ENCODE measurements at places on chromosomes 1 and 21.

DNA sequence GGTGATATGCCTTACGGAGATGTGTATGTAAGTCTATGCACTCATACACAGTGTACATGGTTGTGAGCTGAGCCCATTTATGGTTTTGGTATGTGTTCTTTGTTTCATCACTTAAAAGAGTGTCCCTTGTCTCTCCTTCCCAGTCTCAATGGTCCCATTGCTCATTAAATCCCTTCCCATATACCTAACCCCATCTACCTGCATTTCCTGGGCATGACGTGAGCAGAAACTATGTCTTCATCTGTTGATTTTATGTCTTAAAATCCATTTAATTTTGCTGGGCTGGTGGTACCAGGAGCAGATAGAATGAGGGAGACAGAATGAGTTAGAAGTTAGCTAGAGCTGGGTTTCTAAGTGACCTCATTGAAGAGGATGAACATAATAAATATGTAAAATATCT is 44.8 kb downstream of the ADAMTS1 start:
- no peak for DNase-seq

DNA sequence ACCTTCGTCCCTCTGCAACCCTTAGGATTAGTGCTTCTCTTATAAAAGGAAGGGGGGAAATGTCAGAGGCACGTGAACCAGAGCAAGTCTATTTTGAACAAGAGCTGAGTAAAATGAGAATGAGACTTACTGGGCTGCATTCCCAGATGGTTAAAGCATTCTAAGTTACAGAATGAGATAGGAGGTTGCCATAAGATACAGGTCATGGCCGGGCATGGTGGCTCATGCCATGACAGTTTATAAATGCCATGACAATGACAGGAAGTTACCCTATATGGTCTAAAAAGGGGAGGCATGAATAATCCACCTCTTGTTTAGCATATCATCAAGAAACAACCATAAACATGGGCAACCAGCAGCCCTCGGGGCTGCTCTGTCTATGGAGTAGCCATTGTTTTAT is 2.5 kb upstream of the AQP10 start:
- DNase-seq: no peak

GRCh38 chr1:57086154-57086553 is 120.3 kb upstream of the C8B start:
- no peak for DNase-seq

DNA sequence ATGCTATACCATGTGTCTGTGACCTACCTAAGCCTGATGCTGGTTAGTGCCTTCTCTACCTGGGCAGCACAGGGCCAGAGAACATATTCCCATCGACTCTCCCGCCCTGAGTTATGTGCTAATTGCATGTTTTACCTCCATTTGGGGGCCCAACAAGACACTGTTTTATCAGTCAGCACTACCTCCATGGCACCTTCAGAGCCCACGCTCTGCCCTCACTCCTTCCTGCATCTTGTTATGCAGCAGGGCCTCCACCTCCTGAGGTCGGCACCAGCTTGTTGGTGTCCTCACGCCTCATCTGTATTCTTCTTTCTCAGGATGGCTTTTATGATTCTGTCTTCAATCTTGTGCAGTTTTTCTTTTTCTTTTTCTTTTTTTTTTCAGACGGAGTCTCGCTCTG is 11.9 kb downstream of the WNT9A start:
- DNase-seq: no peak

DNA sequence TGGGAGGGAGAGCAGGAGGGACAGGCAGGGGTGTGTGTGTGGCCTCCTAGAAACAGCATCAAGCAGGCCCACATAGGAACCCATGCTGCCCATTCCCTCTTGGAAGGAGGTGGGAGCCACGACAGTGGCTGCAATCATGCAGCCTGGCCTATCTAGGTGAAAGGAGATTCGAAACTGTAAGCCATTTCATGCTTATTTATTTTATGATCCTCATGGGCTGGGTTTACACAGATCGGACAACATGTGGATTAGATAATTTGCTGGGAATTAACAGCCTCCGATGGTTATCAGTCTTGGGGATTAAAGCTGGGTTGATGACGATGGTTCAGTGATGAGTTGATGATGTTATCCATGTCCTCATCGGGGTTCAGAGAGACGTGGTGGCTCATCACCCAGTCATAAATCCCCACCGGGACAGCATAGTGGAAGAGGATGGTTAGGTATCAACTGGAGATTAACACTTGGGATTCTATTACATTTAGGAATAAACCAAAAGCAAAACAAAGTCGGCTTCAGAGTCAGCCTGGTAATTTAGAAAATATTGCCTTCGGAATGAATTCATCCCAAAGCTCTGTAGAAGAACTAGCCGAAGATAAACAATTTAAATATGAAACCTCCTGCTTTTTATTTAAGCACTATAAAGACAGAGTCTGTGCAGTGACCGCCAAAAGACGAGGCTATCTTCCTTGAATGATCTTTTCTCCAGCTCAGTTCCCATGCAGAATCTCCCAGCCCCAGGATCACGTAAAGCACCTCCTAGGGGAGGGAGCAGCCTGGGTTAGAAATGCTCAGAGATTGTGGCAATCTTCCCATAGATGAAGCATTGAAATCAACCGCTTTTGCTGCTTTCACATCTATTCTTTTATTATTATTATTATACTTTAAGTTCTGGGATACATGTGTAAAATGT is 252.8 kb downstream of the FOXD2 start:
- no peak for DNase-seq

GRCh38 chr1:21165076-21165475 is 11.6 kb downstream of the EIF4G3 start:
- DNase-seq: no peak

DNA sequence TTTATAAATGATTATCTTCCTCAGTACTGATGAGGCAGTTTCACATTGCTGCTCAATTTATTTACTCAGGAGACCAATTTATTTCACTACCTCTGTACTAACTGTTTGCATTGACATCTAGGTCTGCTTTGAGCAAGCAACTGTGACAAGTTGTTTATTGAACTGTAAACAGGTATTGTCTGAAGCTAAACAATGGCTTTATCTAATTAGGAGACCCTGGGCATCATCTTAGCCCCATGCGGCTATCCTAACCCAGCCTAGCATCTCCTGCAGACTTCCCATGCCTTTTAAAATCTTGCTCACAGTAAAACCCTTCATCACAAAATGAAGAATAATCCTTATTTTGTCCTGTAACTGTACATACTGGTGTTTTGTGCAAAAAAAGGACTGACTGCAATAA is 348.2 kb downstream of the RWDD3 start:
- no peak for DNase-seq

DNA sequence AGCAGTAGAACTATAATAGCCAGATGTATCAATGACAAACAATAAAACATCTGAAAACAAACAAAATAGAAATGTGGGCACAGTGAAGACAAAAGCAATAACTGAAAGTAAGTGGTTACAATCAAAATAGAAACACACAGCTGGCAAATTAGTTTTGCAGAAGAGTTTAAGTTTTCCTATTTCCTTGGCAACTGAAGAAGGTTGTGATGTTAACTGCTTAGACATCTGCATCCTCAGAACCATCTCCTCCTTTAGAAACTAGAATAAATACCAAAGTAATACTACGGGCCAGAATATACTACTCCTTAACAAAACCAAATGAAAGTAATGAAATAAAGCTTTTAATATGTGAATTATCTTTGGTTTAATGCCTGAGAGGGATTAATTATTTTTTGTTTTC is 605.5 kb downstream of the LTN1 start:
- no peak for DNase-seq

GRCh38 chr21:39715804-39716397 is 29.1 kb upstream of the IGSF5 start:
- DNase-seq: peak; percentile 7

GRCh38 chr1:28833381-28833780 is 21.4 kb downstream of the OPRD1 start:
- no peak for DNase-seq

GRCh38 chr1:222057162-222057561 is 315.3 kb upstream of the DUSP10 start:
- no peak for DNase-seq

GRCh38 chr1:978835-979743 is 2.8 kb downstream of the PERM1 start:
- no peak for DNase-seq

GRCh38 chr1:95223110-95223509 is 10.9 kb upstream of the RWDD3 start:
- no peak for DNase-seq

DNA sequence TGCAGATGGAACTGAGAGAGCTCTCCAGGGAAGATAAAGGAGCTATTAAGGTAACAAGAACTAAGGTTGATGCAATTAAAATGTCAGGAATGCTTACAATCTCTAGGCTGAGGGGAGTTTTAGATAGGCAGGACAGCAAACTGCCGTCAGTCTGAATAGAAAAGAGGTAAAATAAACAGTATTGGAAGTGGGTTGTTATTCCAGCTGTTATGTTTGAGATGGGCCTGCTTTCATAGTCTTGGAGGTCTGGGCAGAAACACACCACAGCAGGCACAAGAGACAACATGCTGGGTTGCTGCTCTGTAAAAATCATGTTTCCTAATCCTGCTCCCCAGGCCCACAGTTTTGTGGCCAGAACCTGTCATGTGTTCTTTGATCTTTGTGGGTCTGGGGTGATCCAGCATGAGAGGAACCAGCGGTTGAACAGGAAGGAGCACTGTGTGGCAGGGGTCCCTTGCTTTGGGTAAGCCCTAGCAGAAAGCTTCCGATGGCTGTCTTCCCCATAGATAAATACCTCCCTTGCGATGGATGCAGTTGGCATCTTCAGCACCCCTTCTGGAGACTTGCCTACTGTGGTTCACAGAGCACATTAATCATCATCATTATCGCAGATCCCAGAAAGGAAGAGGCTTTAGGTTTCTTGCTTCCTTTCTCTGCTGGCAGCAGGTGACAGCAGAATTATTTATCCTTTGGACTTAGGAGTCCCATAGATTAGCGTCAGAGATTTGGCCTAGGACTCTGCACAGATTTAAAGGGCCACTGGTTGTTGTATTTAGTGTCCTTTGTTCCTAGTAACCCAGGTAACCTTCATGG is 97.1 kb downstream of the AK5 start:
- DNase-seq: no peak

- no peak for DNase-seq
These were observed 214.7 kb upstream of the PTGFR start for GRCh38 chr1:78275906-78276685.

DNA sequence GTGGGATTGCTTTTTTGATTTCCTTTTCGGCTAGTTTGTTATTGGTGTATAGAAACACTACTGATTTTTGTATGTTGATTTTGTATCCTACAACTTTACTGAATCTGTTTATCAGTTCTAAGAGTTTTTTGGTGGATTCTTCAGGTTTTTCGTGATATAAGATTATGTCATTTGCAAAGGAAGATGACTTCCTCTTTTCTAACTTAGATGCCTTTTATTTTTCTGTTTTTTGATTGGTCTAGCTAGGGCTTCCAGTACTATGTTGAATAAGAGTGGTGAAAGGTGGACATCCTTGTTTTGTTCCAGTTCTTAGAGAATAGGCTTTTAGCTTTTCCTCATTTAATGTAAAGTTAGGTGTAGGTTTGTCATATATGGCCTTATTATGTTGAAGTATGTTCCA is 13.1 kb upstream of the NHLH2 start:
- no peak for DNase-seq

- DNase-seq: peak; percentile 30
These were observed at the start of gene MCOLN2 for GRCh38 chr1:84996846-84997666. MCOLN2 (minus strand) TSS chr1:84997113; CDS start chr1:84996872, 241 bp downstream.

DNA sequence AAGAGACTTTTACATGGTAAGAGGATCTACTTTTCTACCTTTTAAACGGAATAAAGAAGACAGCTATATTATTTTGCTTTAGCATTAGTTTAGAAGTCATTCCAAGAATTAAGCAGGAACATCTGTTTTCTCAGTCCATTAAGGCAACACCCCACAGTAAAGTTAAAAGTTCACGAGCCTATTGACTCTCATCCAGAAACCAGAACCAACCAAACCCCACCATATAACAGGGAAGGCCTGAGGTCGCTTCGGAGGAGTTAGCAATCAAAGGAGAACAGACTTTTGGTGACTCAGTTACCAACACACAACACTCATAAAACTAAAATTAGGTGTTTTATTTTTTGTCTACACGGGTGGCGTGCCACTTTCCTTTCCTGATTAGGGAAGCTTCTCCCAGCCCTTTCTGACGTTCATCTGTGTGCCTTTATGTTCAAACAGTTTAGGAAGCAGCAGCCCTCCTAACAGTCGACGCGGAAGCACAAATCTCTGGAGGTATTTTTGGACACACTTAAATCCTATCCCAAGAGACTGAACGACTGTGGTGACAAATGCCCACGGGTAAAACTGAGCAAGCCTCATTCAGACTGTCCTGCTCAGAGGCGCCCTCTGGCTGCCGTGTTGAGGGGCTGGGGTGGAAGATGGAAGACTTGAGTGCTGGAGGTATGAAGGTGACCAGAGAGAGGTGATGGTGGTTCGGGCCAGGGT is 8.6 kb upstream of the PLA2G2C start:
- peak; percentile 65 for DNase-seq

GRCh38 chr1:160359559-160360226 is 7.2 kb upstream of the NHLH1 start:
- DNase-seq: no peak

DNA sequence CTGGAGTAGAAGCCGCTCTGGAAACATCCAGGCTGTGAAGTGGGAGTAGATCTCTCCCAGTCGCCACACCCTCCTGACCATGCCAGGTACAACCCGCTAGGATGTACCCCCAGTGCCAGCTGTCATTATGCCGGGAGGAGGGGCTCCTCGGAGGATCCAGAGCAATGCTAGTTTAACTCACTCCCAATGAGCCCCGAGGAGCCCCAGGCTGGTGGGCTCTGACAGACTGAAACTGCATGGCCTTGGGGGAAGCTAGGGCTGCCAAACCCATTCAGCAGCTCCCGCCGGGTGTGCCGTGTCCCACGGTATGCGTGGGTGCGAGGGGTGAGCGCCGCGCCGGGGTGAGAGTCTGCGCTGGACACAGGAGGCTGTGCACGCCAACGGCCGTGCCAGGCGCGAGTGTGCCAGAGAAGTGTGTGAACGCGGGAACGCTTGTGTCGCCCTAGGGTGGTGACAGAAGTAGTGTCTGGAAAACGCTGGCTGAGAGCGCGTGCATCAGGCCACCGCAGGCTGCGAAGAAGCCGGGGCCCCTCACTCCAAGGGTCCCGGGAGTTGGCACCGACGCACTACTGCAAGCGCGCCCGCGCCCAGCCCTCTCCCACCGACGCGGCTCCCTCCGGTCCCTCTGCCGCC is 177.1 kb upstream of the EDN2 start:
- DNase-seq: no peak

DNA sequence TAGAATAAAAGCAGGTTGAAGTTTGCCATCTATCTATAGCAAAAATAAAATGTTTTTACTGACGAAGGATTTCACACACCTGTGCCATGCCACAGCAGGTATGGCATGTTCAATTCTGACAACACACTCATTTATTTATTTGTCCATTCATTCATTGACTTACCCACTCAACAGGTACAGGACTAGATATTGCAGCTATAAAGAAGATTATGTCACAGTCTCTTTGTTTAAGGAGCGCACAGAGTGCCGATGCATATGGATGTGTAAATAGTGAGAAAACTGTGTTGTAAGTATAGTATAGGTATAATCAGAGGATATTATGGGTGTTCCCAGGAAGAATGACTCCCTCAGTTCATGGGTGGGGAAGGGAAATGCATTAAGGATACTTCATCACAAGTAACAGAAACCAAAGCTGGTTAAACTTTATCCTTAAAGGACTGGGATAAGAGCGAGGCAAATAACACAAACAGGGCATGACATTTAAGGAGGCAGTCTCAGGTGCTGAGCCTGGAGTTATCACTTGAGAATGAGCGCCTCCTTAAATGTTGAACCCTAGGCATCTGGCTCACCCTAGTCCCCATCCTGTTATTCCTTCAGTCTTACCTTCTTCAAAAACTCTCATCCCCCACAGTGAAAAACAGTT is 7.9 kb upstream of the ZRANB2 start:
- DNase-seq: no peak

GRCh38 chr1:53317646-53318539 is 10.0 kb downstream of the LRP8 start:
- no peak for DNase-seq

Data from activated CD4-positive, alpha-beta T cell treated with anti-CD3 and anti-CD28 coated beads, Interleukin-2, amount 50 U/mL, for 24 hours (primary cell).